ENCODE measurements at places on chromosomes 7 and 10.
A peak's percentile ranks its signal among the peaks of the same experiment; 100 is the strongest.

- DNase-seq: no peak
Measured at GRCh38 chr7:83782628-83783027, 133.7 kb upstream of the SEMA3E start.

- DNase-seq: no peak
Measured at GRCh38 chr7:111362506-111363054, 199.7 kb downstream of the IMMP2L start.

DNA sequence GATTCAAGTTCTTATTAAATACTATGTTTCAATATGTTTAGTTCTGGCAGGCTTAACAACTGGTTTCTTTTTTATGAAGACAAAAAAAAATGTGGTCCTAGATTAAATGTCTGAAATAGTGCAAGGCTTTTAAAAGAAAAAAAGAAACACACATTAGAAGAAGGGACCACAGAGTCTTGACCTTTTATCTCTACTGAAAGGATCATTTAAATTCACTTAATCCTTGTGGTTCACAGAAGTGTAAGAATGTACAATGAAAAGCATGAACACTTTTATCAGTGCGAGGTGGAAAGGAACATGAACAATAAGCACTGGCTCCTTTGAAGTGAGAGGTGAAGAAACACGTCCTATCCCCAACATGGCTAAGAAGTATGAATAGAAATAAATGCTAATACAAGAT is 765.1 kb downstream of the MAGI2 start:
- DNase-seq: no peak

GRCh38 chr7:69109246-69109645 is 489.0 kb upstream of the AUTS2 start:
- DNase-seq: no peak

- DNase-seq: no peak
Measured at GRCh38 chr10:78398382-78398781, 364.7 kb downstream of the RPS24 start.

DNA sequence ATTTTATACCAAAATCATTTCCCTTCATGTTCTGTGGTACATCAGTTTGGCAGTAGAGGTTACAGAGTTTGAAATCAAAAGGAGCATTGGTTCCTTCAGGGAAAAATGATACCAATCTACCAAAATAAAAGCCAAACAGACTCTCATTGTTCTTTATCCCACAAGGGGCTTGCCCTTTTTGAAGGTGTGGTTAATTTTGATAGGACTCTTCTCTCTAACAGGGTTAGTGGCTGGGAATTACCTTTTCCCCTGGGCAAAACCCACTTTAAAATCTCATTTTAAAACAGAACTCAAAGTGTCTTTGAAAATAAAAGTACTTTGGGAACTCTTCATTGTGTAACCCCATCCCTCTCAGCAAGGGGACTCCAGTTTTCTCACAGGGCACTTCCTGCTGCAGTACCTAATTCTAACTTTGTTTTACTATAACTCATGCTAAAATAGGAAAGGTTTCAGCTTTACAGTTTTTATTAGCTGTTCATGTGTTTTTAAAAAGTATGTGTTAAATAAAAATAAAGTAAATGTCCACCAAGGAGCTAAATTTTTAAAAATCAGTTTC is 30.6 kb downstream of the SMNDC1 start:
- no peak for DNase-seq

DNA sequence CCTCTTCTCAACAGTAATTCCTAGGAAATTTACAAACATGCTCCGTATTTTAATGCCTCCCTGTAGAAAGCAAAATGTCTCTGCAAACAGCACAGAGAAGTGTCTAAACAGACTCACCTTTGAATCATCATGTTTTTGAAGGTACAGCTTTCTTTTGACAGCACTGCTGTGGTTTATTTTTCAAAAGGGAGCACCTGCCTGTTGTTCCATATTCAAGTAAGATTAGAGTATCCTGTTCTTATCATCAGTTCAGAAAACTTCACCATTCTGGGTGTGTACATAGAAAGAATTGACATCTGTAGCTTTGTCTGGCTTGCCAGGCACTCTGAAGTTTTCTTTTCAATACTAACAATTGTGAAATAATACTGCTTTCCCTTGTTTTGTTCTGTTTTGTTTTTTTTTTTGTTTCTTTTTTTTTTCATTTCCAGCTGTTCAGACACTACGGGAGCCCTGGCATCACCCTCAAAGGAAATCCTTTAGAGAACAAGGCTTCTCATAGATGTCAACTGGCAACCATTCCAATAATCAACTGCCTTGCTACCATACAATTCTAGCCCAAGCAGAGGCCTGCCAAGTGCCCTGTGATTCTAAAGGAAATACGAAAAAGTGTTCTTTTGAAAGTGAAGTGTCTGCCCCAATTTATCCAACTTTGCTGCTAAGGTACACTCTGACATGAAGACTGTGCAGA is 275.9 kb downstream of the PRPF18 start:
- no peak for DNase-seq

- DNase-seq: no peak
Measured at GRCh38 chr7:39527951-39528350, 38.3 kb upstream of the YAE1 start.

- DNase-seq: no peak
Measured at GRCh38 chr7:32163141-32163806, 93.1 kb upstream of the PDE1C start.

GRCh38 chr10:33252794-33253203 is 81.7 kb downstream of the NRP1 start:
- no peak for DNase-seq

DNA sequence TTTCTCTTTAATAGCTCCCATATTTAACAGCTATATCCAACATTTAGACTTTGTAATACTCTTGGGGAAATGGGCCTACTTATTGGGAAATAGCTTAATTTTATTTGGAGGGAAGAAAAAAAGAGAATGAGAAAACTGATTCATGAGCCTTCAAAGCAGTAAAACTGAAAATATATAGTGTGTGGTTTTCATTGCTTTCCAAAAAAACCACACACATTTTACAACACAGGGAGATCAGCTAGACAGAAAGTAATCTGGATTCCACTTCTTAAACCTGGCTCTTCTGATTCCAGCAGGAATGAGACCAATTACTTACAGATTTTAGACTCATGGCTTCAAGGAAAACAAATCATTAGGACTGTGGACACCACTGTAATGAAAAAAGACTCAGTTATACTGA is 48.7 kb downstream of the CH25H start:
- no peak for DNase-seq

GRCh38 chr10:83182076-83182475 is 957.2 kb upstream of the GHITM start:
- DNase-seq: no peak

DNA sequence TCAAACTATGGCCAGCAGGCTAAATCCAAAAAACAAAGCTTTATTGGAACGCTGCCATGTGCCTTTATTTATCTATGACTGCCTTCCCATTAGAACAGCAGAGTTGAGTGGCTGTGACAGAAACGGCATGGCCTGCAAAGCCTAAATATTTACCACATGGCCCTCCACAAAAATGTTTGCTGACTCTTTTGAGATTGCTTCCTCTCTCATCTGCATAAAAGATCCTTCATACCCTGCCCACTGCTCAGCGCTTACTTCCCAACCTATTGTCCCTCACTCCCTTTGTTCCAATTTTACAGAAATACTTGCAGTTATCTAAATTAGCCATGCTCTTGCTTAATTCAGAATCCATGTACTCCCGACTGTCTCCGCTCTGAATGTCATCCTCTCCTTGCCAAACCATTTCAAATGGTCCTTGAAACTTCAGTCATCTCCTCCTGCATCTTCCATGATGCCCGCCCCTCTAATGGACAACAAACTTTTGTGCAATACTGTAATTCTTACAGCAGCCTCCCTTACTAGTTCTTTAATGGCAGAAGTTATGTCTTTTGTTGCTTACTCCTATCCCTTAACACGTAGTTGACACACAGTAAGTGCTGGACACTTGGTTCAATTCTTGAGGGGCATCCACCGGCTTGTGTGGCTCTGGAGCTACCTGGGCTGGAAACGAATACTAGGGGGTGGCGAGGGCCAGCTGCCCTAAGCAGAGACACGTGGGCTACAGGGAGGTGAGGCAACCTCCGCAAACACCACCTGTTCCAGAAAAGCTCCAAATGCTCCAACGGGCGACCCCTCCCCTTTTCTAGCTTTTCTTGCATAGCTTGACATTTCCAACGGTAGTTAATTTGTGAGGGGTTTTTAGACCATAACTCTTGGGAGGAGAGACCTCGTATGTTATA is 832 bp downstream of the XRCC2 start:
- DNase-seq: no peak

GRCh38 chr10:127884501-127884900 is 8.2 kb downstream of the CLRN3 start:
- peak; percentile 43 for DNase-seq

DNA sequence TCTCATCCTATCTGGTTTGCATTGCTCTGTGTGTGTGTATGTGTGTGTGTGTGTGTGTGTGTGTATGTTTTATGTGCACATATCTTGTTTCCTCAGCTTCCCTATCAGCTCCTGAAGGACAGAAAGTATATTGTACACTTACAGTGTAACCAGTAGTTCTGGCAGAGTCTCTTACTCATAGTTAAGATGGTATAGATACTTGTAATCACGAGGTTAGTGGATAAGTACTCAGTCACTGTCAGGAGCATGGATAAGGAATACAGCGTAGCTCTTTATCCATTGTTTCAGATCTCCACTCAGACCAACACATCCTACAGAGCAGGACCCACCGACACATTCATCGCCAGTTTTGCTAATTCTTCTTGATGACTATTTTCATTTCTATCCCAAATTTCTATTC is 275.0 kb downstream of the TSPAN12 start:
- DNase-seq: no peak

- no peak for DNase-seq
Measured at GRCh38 chr10:9685596-9685995, 1332.1 kb upstream of the CELF2 start.

DNA sequence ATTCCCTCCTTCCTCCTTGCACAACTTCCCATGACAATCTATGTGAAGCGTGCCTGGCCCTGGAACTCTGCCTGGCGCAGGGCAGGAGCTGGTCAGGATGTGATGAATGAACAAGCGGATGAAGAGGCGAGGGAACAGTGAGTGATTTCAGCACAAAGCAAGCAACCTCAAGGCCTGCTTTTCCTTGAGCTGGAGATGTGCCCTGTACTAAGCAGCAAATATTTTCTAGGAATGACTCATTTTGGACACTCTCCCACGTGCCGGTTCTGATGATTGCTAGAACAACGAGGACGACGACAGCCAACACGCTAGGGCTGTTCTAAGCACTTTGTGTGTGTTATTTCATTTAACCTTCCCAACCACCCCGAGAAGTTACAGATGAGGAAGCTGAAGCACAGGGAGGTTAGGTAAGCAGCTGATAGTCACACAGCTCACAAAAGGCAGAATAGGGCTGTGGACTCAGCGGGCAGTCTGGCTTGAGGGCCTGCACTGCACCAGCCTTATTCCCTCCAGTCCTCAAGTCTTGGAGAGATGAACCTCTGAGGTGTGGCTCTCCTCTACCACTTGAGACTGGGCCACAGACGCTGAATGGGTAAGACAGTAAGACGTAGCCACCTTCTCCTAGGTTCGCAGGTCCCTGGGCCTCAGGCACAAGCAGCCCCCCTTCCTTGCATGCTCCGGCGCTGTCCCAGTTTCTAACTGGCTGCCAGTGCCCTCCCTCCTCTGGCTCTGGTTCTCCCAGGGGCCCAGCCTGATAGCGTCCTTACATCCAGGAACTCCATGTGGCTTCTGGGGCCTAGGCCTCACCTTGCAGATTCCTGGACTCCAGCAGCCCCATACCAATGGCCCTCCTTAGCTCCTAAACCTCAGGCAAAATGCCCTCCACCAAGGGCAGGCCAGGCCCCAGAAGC is 59.0 kb downstream of the YKT6 start:
- DNase-seq: peak; percentile 93

DNA sequence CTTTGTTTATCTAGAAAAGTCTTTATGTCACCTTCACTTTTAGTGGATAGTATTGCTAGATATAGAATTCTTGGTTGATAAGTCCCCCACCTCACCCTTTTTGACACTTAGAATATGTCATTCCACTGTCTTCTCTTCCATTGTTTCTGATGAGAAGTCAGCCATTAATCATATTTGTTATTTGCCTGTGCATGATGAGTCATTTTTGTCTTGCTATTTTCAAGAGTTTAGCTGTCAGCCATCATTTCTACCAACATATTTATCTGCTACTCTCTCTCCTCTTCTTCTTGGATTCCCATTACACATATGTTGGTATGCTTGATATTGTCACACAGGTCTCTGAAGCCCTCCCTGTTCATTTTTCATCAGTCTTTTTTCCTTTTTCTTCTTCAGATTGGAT is 160.8 kb upstream of the TCF7L2 start:
- no peak for DNase-seq

GRCh38 chr10:85490431-85490830 is 876.2 kb downstream of the GRID1 start:
- no peak for DNase-seq

DNA sequence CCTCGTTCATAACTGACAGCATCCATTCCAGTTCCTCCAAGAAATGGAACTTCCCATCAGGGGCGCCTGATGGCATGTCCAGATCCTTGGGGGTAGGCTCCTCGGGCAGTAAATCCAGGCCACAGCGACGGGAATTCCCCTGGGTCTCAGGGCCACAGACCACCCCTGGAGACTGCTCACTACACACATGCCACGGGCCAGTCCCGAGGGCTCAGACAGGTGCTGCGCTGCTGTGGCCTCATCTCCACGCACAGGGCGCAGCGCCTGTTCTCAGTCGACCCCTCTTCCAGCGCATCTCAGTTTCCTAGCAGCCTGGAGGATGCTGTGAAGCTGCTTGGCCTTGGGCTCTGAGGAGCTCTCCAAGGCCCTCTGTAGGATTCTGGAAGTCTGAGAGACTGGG is 473.5 kb upstream of the FOXK1 start:
- no peak for DNase-seq

DNA sequence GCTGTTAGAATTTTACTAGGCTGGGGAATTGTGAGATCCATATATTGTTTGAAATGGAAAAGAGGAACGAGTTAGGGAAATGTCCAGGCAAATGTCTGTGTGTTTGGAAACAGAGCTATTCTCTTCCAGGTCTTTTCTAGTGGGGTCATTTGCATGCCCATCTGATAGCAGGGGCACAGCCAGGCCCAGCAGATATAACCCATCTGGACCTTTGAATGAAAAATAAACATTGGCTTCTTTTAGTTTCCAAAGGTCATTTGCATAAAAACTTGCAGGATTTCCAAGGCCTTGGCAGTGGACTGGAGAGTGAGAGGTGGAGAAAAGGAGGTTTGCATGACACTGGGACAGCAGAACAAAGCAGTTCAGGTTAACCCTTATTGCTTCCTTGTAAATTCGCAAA is 188.0 kb upstream of the GPR26 start:
- DNase-seq: no peak

DNA sequence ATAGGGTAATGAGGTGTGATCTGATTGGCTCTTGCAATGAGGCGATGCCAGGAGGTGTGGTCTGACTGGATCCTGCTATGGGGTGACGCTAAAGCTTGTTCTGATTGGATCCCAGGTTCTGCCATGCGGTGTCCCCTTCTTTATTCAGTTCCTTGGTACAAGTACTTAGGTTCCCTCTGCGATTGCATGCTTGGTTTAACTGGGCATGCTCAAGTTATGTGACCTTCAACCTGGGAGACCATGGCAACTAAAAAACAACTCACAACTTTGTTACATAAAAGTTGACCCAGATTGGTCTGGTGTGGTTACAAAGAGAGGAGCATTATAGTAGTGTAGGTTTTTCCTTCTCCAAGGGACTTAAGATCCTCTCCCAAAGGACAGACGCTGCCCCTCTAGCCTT is 49.5 kb upstream of the DNAJC1 start:
- no peak for DNase-seq

GRCh38 chr10:108775911-108776475 is 1147.3 kb downstream of the XPNPEP1 start:
- DNase-seq: no peak

- DNase-seq: no peak
Measured at GRCh38 chr10:93438613-93439253, 43.4 kb downstream of the MYOF start.

Measured in vagina (tissue), 2 donors.